ENCODE measurements at places on chromosomes 3 and 15. TPM values are rescaled to one million over a fixed set of nuclear protein-coding genes. Genes with fewer than 3 reads are reported as not detected.

FAM3D gene
- not detected for total RNA-seq

ALDH1A3 gene
- not detected for total RNA-seq

ANKRD34C gene
- total RNA-seq, result not detected

EPHA6 gene
- total RNA-seq, result not detected

TMEM45A gene
- total RNA-seq, result 0.26 TPM

BTD gene
- 5.2 TPM for total RNA-seq

MFGE8 gene
- total RNA-seq, result 38.1 TPM

LRRC3B gene
- total RNA-seq, result not detected

TOMM70 gene
- total RNA-seq, result 46.9 TPM

CACNA2D3 gene
- total RNA-seq, result not detected

AADACL2 gene
- not detected for total RNA-seq

ECE2 gene
- total RNA-seq, result not detected

MYZAP gene
- not detected for total RNA-seq

CHRD gene
- total RNA-seq, result not detected

LRRC31 gene
- total RNA-seq, result not detected

CHRNA7 gene
- 0.55 TPM for total RNA-seq

LDHAL6B gene
- total RNA-seq, result not detected

GOLGA8T gene
- total RNA-seq, result 0.77 TPM

LSMEM2 gene
- total RNA-seq, result not detected

All from activated CD8-positive, alpha-beta memory T cell treated with anti-CD3 and anti-CD28 coated beads, Interleukin-2, amount 10 ng/mL, durations not matched to agents 7 days and 5 days (primary cell).